ENCODE measurements at places on chromosomes 1 and 21. TPM values are rescaled to one million over a fixed set of nuclear protein-coding genes. Genes with fewer than 3 reads are reported as not detected.

- DNase-seq = no peak
Measured at GRCh38 chr1:241589521-241589920, 50.6 kb downstream of the CHML start.

POU3F1 gene
- not detected for total RNA-seq

- DNase-seq = no peak
Measured at GRCh38 chr21:43591571-43591970, 67.7 kb downstream of the HSF2BP start.

DNA sequence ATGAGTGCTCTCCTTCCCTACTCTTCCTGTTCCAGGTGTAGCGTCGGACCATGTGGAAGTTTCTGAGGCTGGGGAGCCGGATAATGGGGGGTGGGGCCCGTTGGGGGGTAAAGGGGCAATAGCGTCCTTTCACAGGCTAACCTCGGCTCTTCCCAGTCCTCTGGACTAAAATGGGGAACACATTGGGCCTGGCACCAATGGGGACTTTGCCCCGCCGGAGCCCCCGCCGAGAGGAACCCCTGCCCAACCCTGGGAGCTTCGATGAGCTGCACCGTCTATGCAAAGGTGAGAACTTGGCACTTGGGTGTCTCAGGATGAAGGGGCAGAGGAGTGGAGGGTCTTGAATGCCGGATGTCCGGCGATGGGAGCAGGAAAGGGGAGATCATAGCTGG is 456 bp downstream of the TOMM40L start:
- DNase-seq = no peak

DNA sequence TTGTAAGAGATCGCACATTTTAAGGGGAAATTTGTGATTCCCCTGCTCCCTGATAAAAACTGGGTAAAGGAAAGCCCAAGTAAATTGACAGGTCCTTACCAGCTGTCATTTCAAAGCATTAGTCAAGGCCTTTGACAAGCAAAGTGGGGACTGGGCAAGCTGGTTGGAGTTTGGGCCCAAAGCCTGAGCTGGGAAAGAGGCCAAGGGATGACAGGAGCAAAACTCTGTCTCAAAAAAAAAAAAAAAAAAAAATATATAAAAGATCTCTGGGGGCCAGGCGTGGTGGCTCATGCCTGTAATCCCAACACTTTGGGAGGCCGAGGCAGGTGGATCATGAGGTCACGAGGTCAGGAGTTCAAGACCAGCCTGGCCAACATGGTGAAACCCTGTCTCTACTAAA is 36.9 kb downstream of the SLC2A1 start:
- DNase-seq = no peak

- DNase-seq = peak; percentile 61
Measured at GRCh38 chr1:212721388-212722247, 22.0 kb upstream of the BATF3 start.

ACTA1 gene
- not detected for total RNA-seq

PGLYRP3 gene
- total RNA-seq = not detected
